H1 (cell line): ENCODE measurements at places on chromosomes 11 and 22. TPM values are rescaled to one million over a fixed set of nuclear protein-coding genes. Genes with fewer than 3 reads are reported as not detected.

The CDC45 gene
- 37.7 and 40.0 TPM in 2 replicates for polyA plus RNA-seq

The TMEM151A gene
- polyA plus RNA-seq = 3.2 and 4.5 TPM in 2 replicates

The ACR gene
- polyA plus RNA-seq = 0.05 TPM in 1 of 2 replicates, not detected in the other

The ZNF70 gene
- polyA plus RNA-seq = 1.1 and 1.2 TPM in 2 replicates

The PRG3 gene
- polyA plus RNA-seq = not detected in 2 replicates
